ENCODE measurements at places on chromosomes 4 and X. TPM values are rescaled to one million over a fixed set of nuclear protein-coding genes. Genes with fewer than 3 reads are reported as not detected.

CABS1 gene
- 2.5 TPM for total RNA-seq

ASB12 gene
- 0.40 TPM for total RNA-seq

- no peak overlapping the region for H3K4me3 ChIP-seq
- no peak overlapping the region for H3K27ac ChIP-seq
- H3K36me3 ChIP-seq: peaks cover 13% of the 10 kb centered on the region
- peaks cover 5% of the 10 kb centered on the region for H3K4me1 ChIP-seq
Observed at GRCh38 chr4:147645099-147645498, 27.9 kb downstream of the TMEM184C start.

DNA sequence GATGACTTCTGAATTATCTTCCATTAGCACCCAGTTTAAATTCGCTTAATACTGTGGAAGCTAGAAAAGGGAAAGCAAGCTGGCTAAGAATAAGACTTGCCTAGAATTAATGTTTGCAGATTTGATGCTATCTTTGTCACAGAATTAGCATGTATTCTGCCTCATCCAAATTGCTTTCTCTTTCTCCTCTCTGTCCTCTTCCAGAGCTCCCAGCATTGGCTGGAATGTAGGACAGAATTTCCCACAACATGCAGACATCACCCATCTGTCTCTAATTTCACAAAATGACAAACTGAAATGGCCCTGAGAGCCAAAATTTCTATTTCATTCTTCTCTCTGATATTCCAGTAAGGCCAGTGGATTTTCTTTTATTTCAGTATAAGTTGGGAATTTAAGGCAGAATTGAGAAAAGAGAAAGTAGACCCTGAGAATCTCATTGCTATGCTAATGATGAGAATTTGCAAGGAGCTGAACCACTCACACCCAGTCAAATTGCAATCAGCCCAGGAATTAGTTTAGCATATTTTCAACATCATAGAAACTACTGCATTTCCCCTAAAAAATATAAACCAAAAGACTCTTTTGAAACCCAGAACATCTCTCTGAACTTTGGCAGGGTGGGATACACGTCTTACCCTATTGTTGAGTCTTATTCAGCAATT, 188.8 kb downstream of the RCHY1 start:
- H3K4me3 ChIP-seq: no peak overlapping the region
- DNase-seq: no peak
- no peaks in the 10 kb centered on the region for H3K4me1 ChIP-seq
- no peaks in the 10 kb centered on the region for H3K27me3 ChIP-seq
- no peak overlapping the region for H3K27ac ChIP-seq
- no peaks in the 10 kb centered on the region for H3K36me3 ChIP-seq

- no peaks in the 10 kb centered on the region for H3K36me3 ChIP-seq
- DNase-seq: no peak
- H3K27me3 ChIP-seq: no peaks in the 10 kb centered on the region
- H3K4me1 ChIP-seq: peaks cover 3% of the 10 kb centered on the region
- H3K4me3 ChIP-seq: no peak overlapping the region
Observed at GRCh38 chr4:138086611-138087041, 155.5 kb downstream of the SLC7A11 start.

GRCh38 chrX:140354431-140355120, 150.3 kb downstream of the SOX3 start:
- H3K27me3 ChIP-seq: peaks cover 16% of the 10 kb centered on the region
- H3K4me1 ChIP-seq: no peaks in the 10 kb centered on the region
- H3K4me3 ChIP-seq: no peak overlapping the region

DNA sequence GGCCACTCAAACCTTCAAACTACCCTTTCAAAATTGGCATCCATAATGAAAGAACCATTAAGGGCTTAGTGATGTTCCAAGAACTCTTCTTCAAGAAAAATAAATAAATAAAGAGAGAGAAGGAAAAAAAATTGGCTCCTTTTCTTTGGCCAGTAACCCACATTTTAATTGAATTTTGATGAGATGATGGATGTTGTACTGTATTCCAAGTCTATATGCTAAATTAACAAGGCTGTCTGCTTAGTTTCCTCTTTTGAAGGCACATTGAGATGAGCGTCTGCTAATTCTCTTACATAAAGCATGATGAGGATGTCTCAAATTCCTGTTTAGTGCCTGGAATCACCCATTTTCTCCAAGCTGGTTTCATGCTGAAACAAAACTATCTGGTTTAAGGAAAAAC, 33.4 kb downstream of the PHOX2B start:
- no peak for DNase-seq
- H3K4me3 ChIP-seq: no peak overlapping the region
- no peak overlapping the region for H3K27ac ChIP-seq
- no peaks in the 10 kb centered on the region for H3K4me1 ChIP-seq
- no peaks in the 10 kb centered on the region for H3K36me3 ChIP-seq

DNA sequence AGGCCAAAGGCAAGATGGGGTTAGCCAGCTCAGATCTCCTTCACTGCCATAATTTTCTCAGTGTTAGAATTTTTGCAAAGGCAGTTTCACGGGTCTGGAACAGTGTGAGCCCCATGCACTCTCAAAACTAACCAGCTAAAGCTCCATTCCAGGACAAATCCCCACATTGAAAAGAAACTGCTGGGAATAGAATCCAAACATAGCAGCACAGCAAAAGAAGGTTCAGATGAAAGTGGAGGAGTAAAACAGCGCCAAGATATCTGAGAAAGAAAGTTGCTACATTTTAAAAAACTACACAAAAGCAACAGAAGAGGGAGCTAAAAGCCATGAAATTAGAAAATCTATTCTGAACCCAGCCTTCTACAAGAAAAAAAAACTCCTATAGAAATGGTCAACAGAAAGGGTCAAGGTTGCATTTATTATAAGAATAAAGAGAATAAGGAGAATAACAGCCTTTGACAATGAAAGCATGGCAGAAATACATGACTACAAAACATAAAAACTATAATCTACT, 39.6 kb upstream of the SLC7A3 start:
- no peak overlapping the region for H3K4me3 ChIP-seq
- no peak for DNase-seq
- H3K4me1 ChIP-seq: no peaks in the 10 kb centered on the region
- no peaks in the 10 kb centered on the region for H3K27me3 ChIP-seq
- no peaks in the 10 kb centered on the region for H3K36me3 ChIP-seq
- no peak overlapping the region for H3K27ac ChIP-seq

Data from endodermal cell (in vitro differentiated cells).